ENCODE measurements at places on chromosomes 11 and 22.

DNA sequence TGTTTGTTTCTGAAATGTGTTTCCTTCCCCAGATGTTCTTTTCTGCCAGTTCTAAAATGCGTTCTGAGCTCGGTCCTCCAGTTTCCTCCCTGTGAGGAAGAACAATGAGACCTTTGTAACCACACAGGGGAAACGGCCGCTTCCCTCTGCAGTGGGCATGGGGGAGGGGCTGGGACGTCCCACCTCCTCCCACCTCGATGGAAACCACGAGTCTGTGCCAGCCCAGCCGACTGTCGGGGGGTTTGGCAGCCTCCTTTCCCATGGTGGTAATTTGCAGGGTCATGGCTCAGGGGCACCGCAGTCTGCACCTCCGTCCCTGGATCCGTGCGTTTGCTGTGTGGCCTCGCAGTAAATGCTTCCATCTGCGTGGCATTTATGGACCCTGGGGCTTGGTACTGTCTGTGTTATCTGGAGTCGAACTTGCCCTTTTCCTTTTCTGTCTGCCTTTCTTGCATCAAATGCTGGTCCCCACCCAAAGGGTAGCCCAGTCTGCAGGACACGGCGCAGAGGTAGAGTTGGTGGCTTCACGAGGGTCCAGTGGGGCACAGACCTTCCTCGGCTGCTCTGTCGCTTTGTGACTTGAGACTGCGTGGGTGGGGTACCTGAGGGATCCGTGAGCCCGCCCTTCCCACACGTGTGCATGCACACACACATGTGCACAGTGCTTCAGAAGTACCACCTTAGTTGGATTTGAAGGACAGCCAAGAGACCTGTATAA, 16.1 kb downstream of the LRP5 start:
- DNase-seq: no peak

- DNase-seq: no peak
Measured at GRCh38 chr11:43558556-43559127, 121.9 kb upstream of the HSD17B12 start.

DNA sequence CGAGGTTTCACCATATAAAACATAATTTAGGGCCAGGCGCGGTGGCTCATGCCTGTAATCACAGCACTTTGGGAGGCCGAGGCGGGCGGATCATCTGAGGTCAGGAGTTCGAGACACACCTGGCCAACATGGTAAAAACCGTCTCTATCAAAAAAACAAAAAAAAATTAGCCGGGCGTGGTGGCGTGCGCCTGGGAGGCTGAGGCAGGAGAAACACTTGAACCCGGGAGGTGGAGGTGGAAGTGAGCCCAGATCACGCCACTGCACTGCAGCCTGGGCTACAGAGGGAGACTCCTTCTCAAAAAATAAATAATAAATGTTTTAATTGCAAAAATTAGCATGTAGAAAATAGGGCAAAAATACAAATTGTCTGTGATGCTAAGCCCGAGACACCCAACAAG, 993 bp upstream of the SFI1 start:
- DNase-seq: no peak

- DNase-seq: no peak
Measured at GRCh38 chr11:16216831-16217230, 139.5 kb downstream of the SOX6 start.

- DNase-seq: no peak
Measured at GRCh38 chr11:79522626-79523025, 81.8 kb upstream of the TENM4 start.

DNA sequence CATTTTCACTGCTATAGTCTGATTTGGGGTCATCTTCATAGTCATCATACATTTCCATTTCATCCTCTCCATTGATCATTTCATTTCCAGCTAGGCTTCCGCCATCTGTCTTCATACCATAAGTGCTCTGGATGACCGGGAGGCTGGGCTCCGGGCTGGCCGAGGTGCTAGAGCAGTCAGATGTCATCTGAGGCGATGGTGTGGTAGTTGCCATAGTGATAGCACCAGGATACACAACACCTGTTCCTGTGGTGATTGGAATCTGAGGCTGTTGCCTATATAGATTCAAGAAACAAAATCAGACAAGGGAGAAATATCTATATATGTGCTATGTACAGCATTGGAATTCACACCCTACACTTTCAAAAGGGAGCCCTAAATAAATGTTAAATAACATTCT, 383.5 kb downstream of the SOX6 start:
- no peak for DNase-seq

DNA sequence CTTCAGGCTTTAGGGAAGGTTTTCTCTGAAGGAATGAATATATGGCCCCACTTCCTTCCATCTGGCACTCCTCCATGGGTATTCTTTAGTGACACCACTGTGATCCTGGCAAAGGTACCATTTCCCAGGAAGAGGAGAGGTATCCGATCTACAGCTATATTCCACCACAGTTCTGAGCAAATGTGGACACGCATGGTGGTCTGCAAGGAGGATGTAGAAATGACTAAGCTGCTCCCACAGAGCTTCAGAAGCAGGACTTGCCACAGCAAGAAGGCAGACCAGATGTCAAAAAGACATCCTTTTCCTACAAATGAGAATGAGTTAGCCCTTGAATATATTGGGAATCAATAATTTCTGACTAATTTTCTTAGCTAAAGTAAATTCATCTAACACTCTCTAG, 45.5 kb downstream of the ARFGAP2 start:
- no peak for DNase-seq

DNA sequence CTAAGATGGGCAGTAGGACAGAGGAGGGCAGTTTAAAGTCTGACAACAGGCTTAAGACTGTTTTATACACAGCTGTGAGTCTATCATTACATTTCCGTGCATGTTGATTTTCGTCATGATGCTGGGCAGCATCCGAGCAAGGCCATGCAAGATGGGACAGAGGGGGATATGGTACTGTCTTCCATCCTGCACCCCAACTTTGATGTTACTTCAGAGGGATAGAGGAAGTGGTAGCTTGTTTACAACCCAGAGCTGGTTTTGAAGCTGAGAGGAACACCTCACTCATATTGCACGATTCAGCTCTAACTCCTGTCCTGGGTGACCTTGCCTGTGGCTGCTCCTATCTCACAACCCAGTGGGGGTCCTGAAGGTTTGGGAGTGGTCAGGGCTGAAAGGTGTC, 3.0 kb upstream of the SORL1 start:
- DNase-seq: no peak

GRCh38 chr11:115623021-115623451, 118.8 kb upstream of the CADM1 start:
- DNase-seq: no peak

DNA sequence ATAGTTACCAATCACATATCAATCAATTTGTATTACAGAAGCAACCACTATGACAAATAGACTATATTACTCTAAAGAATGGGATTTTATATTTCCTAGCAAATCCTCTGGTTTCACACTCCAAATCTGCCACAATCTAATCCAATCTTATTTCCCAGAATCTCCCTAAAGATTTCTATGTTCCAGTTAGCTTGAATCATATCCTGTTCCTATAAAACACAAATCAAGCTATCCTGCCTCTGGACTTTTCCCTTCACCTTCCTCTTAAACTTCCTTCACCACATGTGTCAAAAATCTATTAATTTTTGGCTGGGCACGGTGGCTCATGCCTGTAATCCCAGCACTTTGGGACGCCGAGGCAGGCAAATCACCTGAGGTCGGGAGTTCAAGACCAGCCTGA, 50.0 kb downstream of the PIK3C2A start:
- DNase-seq: no peak

DNA sequence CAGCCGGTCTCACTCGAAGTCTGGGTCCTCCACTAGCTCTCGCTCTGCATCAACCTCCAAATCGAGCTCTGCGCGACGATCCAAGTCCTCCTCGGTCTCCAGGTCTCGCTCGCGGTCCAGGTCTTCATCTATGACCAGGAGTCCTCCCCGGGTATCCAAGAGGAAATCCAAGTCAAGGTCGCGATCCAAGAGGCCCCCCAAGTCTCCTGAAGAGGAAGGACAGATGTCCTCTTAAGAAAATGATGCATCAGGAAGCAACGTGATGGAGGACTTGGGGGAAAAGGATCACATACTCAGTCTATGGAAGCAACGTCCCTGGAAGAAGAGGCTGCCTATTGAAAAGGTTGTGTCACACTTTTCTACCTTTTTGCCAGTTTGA, 1.1 kb downstream of the SRSF8 start:
- no peak for DNase-seq

DNA sequence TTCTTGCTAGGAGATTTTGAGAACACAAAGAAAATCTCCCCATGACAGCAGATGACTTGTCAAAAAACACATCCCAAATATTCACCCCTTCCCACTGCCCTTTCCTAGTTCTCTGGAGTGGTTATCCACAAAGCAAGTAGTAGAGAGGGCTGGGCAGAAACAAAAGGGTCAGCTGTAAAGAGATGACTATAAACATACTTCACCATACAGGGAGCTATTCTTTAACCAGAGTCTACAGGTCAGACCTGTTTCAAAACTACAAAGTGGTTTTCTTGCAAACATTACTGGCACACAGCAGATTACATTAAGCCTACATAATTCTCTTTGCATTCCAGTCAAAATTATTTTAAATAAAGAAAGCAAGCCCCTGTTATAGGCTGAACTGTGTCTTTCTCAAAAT, 47.7 kb upstream of the NFRKB start:
- DNase-seq: no peak

DNA sequence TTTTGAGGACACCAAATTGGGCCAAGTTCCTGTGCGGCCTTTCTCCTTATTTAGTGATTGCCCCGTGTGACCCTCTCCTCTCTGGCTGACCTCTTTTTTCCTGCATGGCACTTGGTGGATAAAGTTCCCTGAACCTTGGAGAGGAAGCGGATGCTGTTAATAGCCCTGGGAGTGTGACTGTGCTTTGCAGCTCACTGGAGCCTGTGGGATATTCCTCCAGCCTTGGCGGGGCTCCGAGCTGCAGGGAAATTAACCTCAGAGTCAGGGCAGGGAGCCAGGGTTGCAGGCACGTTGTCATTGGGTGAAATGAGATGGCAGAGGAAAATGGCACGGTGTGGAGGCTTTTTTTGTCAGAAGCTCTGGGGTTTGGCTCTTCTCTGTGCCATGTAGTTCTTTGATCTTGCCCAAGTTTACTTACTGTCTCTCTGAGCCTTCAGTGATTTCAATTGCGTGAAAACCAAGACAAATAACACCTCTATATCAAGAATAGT, 965 bp downstream of the OR9Q1 start:
- no peak for DNase-seq

DNA sequence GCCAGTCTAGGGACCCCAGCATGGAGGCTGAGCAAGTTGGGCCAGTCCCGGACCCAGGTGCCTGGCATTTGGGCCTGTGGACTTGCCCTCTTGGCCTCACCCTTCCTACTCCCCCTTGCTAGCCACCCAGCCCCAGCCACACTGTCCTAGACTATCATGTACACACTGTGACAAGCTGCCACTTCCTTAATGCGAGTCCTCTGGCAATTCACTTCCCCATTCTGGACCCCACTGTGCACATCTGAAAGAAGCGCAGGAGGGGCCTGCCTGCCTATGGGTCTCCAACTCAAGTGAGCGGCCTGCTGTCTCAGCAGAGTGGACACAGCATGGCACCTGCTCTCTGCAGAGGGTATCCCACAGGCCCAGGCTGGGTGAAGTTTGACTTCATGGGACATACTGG, 68.5 kb upstream of the LMO1 start:
- no peak for DNase-seq

GRCh38 chr11:45147891-45148675, 1.6 kb downstream of the PRDM11 start:
- DNase-seq: no peak

DNA sequence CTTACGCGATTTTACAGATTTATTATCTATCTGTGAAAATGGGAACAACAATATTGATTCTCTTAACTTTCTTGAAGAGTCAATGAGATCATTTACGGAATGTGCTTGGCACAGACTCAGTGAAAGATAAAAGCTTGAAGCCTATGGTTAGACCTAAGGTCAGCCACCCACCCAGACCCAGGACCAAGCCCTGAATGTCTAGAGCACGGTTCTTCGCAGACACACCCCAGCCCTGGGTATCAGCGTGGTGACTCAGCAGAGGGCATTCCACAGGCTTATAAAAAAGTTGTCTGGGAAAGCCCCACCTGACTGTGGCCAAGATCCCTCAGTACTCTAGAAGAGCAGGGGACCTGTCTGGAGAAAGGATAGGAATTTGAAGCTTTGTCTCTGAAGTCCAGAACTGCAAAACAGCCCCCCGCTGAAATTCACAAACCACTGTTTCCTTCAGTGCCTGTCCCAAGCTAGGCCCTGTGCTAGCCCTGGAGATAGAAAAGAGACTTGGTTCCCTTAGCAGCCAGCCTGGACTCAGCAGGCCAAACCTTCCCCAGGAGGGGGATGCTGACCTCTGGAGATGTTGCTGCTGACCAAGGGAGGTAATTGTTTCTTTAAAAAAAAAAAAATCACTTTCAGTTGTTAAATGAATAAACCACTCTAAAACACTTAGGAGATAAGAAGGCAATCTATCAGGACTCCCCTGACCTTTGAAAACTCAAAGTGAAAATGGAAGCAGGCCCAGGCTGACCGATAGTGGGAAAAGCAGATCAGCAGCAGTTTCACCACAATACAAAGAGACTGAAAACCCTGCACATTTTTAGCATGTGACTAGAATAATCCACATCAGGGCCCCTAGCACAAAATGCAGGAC, 114.0 kb downstream of the ABTB2 start:
- DNase-seq: peak; percentile 84

DNA sequence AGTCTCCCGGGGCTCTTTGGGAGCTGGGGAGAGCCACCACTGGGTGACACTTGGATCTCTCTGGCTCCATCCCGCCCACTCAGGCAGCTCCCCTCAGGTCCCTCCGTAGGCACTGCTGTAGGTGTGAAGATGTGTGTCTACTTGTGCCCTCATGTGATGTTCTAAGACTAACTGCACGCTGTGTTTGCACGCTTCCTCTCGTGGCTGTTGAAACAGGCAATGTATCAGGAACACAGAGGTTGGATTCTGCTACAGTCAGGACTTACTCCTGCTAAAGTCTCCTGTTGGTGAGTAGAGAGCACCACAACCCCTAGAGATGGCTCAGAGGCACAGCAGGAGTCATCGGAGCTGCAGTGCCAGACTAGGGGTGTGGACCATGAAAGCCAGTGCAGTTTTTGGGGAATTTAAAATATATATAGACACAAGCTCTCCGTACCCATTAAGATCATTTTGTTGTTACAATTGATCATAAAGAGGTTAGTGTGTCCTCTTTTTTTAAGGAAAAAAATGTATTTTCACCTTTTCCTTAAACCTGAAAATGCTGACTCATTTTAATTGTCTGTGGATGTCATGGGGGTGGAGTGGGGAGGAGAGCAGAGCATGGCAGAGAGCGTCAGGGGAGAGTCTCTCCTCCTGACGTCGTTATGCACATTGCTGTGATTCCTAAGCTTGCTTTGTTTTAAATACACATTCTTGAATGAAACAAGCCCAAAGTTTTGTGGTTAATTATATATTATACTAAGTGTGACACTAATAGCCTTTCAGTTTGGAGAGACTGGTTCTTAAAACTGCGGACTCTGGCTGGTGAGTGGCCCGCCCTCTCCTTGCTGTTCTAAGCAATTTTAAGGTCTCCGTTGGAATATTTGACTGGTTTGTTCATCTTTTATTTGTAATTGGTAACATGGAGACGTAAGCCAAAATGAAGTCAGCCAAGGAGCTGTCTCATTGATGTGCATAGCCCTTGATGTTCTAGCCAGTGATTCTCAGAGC, 16.2 kb upstream of the CTTN start:
- DNase-seq: no peak

- DNase-seq: no peak
Measured at GRCh38 chr11:125465255-125465654, 30.8 kb downstream of the FEZ1 start.

GRCh38 chr11:115244758-115245157, 259.5 kb downstream of the CADM1 start:
- no peak for DNase-seq
